Stimulated activated CD8-positive, alpha-beta memory T cell treated with anti-CD3 and anti-CD28 coated beads, Interleukin-4, amount 100 ng/mL, for 1 hour (primary cell): ENCODE measurements at places on chromosomes 16 and 17.

GRCh38 chr16:85917959-85918358, 19.0 kb downstream of the IRF8 start:
- no peak for DNase-seq

- DNase-seq, result no peak
Measured at GRCh38 chr16:54120846-54121480, 165.6 kb downstream of the IRX3 start.

- no peak for DNase-seq
Measured at GRCh38 chr17:13931111-13931526, 138.2 kb upstream of the COX10 start.

DNA sequence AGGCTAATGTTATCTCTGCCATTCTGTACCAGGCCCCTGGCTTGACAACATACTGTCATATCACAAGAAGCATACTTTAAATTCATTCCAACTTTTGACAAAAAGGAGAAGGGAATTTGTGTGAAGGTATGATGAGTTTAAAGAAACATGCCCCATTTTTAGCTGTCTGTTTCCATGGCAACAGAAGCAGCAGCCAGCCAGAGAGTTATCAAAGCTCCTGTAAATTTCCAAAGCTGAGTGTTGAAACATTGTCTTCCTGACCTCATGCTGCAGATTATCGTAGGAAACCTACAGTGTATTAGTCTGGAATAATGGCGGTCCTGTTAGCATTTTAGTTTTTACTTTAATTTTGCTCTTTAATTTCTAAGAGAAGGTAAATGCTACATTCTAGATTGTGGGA, 124.9 kb downstream of the MRTFB start:
- no peak for DNase-seq
